CD4-positive, alpha-beta T cell treated with Interleukin-4 for 1 hour (primary cell): ENCODE measurements at places on chromosomes 2 and 18.

DNA sequence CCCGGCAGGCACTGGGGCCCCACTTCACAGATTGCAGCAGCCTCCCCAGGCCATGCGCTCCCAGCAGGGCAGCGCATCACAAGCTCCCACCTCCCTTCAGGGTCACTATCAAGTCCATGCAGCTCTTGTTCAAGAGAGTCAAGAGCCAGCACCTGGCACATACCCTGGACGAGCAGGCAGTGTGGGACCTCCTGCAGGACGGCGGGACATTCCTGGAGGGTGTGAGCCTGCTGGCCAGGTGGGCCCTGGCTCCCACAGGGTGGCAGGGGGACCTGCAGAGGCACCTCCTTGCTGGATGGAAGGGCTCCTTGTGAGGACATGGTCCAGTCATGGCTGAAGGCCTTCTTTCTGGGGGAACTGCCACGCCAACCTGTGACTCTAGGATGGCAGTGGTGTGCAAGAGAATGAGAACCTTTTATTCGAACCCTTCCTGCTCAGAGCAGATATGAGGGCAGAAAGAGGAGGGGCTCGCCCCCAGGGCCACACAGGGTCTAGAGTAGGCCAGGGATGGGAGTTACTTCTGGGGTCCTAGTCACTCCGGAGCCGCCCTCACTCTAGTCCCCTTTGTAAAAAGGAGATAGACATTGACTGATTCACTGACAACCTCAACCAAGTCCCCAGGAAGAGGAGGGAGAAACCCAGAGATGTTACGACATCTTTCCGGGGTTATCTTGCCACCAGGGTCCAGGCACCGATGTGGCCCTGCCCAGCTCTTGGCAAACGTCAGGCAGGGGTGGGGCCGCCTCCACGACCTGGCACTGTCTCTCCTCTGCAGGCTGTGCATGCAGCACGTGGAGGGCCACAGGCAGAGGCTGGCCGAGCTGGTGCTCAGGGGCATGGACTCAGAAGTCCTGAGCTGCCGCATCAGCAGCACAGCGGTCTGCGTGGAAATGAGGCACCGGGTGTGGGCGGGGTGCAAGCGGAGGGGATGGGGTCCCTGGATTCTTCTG lies 31.3 kb downstream of the HJURP start:
- no peak for DNase-seq

GRCh38 chr2:237966250-237966564 lies 607 bp upstream of the UBE2F start:
- DNase-seq = no peak

GRCh38 chr2:57693965-57694364 lies 352.6 kb upstream of the VRK2 start:
- no peak for DNase-seq

- DNase-seq = no peak
These were observed 66.4 kb downstream of the KCNF1 start for GRCh38 chr2:10978090-10978670.

DNA sequence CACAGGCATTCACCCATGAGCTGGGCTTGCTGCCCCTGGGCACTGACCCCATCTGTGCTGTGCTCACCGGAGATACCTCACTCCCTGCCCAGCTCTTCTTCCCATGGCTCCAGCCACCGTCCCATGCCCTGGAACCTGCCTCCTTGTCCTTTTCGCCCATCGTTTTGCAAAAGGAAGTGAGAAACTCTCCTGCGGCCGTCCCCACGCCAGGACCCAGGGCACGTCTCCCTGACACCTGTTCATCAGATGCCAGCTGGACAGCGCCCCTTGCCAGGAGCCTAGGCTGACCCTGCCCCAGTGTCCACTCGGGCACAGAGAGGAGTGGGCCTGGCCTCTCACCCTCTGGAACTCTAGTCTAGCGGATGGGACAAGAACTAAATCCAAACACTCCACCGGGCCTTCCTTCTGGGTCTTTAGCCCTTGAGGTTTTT lies 238.6 kb downstream of the SEPTIN10 start:
- DNase-seq = no peak

DNA sequence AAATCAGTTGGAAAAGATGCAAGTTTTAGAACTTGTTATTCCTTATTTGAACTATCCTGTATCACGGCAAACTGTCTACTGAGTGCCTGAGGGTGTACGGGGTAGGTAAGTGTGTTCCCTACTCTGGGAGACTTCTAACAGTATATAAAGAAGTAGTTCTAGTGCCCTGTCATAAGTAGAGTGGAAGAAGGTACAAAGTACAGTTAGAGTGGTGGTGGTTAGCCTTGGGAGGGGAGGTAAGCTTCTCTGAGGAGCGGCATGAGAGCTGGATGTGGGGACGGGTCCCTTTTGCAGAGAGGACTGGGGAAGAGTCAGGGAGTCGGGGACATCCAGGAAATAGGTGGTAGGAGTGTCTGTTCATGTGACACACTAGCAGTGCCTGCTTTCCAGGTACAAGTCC lies 48.5 kb downstream of the DGKD start:
- no peak for DNase-seq

GRCh38 chr18:76927223-76927725 lies 104.9 kb downstream of the ZNF236 start:
- no peak for DNase-seq

GRCh38 chr18:76627444-76627843 lies 132.4 kb upstream of the ZNF516 start:
- DNase-seq = no peak

GRCh38 chr18:71665131-71665530 lies 879.0 kb downstream of the CBLN2 start:
- DNase-seq = no peak

DNA sequence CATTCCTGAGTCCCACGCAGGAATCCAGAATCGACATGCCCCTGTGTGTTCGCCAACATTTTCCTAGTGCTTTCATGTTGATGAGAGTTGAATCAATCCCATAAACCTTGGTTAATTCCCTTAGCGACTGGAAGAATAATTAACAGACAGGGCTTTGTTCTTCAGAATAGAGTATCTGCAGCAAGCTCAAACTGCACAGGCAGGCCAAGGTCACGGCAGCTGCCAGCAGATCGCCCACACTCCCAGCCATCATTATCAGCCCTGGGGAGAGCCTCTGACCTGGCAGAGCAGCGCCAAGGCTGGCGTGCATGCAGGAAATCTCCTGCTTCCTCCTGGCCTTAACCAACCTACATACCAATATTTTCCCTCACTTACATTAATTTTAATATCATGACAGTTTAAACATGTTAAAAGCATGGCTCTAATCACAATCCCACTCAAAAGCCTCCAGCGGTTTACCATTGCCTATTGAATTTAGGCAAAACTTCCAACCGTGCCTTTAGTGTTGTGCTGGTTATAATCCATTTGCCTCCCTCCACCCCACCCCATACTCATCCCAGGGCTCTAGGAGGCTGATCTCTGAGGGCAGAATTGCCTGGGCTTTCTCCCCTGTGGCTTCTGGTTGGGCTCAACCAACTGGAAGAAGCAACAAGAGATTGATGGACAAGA lies 46.8 kb upstream of the NCK2 start:
- no peak for DNase-seq
